ENCODE measurements at places on chromosomes 2 and 18.

GRCh38 chr2:186309901-186310300 is 176.2 kb upstream of the ZC3H15 start:
- DNase-seq = no peak

- DNase-seq = peak; percentile 79
These were observed 1.1 kb upstream of the CDH2 start for GRCh38 chr18:28177828-28178635.

DNA sequence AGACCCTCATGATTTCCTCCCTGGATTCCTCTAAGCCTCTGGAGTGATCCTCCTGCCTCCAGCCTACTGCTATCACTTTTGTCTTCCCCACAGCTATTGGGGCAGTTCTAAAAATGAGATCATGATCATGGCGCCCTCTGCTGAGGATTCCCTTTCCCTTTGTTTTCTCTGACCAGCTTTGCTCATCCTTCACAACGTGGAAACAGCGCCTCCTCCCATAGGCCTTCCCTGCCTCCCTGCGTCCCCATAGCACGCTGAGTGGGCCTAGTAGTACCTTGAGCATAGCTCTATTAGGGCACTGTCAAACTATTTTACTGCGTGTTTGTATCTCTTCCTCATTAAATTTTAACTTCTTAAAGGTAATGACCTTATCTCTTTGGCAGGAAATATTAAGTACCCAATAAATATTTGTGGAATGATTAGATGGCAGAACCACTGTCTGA is 207.0 kb upstream of the FANCL start:
- DNase-seq = peak; percentile 93

GRCh38 chr2:177187631-177188312 is 24.8 kb upstream of the HNRNPA3 start:
- no peak for DNase-seq

- DNase-seq = no peak
These were observed 136.7 kb downstream of the NFATC1 start for GRCh38 chr18:79532313-79533007.

DNA sequence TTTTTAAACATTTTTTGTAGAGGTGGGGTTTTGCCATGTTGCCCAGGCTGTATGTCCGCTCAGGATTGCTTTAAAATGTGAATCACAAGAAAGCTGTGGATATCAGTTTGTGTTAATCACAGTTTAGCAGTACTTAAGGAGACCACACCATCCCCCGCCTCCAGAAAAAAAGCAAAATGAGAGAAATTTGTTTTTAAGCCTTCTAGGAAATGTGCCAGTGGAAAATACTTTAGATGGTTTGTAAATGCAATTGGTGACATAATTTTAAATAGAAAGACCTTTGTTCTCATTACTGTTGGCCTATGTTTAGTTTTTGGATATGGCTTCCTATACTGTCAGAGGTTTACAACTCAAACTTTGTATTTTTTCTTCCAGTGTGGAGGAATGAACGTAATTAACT is 27.0 kb downstream of the GCA start:
- no peak for DNase-seq

- DNase-seq = no peak
These were observed 48.5 kb downstream of the SOCS6 start for GRCh38 chr18:70337139-70337972.

- DNase-seq = no peak
These were observed 7.3 kb downstream of the SPATA3 start for GRCh38 chr2:231003186-231003585.

- no peak for DNase-seq
These were observed 92.8 kb downstream of the VIT start for GRCh38 chr2:36789181-36789804.

DNA sequence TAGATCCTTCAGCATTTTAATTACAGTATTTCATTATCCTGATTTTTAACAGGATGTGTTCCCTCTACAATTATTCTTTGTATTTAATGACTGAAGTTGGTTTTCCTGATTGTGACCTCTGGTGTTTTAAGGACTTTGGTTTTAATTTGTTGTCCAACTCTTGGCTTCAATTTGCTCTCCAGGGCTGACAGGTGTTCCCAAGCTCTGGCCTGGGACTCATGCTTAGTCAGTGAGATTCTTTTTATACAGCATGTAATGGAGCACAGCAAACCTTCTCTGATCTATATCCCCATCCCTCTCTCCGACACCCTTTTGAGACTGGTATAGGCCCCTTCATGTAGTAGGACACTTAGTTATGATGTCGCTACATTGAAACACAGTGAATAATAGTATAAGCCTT is 896.3 kb downstream of the TSN start:
- no peak for DNase-seq

GRCh38 chr2:79796641-79797040 is 283.8 kb downstream of the CTNNA2 start:
- no peak for DNase-seq
